ENCODE measurements at places on chromosomes 12 and 14.

- DNase-seq: no peak
These were observed 2.3 kb downstream of the EVL start for GRCh38 chr14:100067481-100067880.

DNA sequence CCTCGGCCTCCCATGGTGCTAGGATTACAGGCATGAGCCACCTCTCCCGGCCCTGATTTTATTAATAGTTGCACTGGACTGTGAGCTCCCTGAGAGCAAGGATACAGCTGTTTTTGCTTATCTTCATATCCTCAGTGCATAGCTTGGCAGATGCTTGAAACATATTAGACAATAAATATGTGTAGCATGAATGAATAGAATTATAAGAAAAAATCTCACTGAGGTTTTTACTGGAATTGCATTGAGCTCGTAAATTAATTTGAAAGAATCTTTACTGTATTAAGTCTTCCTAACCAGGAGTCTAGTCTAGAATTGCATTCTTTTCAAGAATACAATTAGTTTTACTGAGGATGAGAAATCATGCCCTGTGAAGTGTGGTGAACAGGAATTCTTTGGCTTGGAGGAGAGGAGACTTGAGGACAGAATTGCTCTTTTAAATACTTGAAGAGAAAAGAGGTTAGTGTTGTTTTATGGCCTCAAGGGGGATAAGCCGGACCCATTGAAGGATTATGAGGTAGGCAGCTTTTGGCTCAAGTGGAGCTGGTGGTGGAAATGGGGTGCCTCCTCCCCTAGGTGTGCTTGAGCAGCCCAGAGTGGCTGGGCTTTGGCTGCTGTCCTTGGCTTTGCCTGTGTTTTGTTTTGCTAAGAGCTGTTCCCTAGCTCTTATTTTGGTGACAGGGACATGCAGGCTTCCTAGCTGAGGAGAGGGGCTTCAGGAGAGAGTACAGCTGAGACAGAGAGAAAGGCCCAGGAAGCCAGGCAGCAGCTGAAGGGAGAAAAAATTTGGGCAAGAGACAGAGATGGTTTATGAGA, 34.0 kb downstream of the PLEKHD1 start:
- DNase-seq: no peak

- no peak for DNase-seq
These were observed 138.3 kb downstream of the EGLN3 start for GRCh38 chr14:33812601-33813000.

DNA sequence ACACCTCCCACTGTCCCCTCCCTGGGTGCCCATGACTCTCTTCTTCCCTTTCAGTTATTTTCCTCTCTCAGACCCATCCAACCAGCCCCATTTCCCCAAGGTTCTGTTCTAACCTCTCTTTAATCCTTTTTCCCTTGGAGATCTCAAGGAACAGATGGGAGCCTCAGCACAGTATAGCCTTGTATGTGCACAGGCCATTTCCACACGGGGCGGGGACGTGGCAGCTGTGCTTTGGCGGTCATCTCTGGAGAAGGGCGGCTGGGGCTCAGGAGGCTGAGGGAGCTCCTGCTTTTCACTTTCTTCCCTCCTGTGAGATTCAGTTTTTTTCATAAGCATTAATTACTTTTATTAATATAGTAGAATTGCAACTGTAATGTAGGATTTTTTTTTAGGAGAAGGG, 212.2 kb downstream of the ZFP36L1 start:
- DNase-seq: no peak

GRCh38 chr12:52726451-52726850, 23.1 kb upstream of the KRT77 start:
- no peak for DNase-seq

GRCh38 chr14:37622231-37622923, 26.9 kb downstream of the TTC6 start:
- no peak for DNase-seq

GRCh38 chr14:35965400-35965799, 139.3 kb downstream of the BRMS1L start:
- DNase-seq: no peak

DNA sequence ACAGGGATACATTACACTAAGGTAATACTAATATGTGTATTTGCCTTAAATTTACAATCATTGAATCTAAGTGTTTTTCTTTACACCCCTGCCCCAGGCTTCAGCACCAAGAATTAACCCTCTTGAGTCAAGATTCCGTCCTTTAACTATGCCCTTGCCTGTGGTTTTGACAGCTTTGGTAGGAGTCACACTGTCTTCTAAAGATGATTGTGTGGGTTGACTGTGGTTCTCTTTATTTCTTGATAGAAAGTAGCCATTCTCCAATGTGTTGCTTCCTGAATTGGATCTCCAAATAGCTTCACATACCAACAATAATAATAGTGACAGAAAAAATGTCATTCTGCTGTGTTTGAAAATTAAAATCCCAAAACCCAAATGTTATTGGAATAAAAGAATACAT, 3.6 kb downstream of the CLEC7A start:
- no peak for DNase-seq

GRCh38 chr14:72962829-72963312, 36.6 kb downstream of the DCAF4 start:
- DNase-seq: peak; percentile 73

DNA sequence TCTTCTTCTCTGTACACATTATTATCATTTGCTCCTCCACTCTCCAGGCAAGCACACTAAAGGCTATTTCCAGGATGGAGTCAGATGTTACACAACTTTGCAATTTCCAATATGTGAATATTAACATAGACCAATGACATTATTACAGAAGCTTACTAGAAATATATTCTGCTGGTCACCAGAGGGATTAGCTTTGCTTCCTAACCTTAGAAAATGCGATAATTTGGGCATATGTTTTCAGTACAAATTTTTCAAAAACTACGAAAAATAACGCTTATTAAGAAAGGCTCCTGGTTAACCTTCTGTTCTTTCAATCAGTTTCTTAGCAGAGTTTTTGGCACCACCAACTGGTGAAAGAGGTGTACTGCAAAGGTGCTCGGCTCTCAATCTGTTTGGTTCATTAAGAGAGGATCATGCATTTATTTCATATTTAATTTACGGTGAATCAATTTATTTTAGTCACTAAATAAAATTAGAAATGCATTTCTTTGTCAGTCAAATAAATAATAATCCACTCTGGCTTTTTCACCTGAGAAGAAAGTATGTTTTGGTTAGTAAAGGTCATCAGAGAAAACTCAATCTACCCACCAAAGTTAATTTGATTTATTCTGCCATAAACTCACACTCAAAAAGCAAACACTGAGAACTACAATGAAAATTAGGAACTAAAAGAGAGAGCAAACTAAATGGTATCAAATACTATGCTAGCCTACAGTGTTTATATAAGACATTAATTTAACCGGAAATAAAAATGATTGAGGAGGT, 39.2 kb downstream of the EFCAB11 start:
- peak; percentile 38 for DNase-seq

- DNase-seq: no peak
These were observed 678.6 kb downstream of the TMTC2 start for GRCh38 chr12:83365317-83365716.

DNA sequence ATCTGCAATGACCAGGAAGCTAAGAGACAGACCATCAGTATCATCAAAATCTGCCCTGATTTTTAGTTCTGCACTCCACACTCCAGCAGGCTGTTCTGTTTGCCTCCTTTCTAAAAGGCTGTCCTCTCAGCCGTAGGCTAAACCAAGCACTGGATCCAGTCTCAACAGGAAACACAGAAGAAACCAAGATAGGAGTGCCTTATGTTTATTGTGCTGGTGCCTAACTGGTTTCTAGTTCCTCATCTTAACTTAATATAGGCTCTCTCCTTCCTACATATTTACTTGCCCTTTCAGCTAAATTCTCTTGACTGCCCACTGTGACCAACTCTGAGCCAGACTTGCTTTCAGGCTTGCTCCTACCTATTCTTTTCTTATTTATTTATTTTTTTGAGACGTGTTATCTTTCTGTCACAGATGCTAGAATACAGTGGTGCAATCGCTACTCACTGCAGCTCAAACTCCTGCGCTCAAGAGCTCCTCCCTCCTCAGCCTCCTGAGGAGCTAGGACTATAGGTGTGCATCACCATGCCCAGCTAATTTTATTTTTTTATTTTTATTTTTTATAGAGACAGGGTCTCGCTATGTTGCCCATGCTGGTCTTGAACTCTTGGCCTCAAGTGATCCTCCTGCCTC, 30.8 kb downstream of the GALNT4 start:
- DNase-seq: no peak

DNA sequence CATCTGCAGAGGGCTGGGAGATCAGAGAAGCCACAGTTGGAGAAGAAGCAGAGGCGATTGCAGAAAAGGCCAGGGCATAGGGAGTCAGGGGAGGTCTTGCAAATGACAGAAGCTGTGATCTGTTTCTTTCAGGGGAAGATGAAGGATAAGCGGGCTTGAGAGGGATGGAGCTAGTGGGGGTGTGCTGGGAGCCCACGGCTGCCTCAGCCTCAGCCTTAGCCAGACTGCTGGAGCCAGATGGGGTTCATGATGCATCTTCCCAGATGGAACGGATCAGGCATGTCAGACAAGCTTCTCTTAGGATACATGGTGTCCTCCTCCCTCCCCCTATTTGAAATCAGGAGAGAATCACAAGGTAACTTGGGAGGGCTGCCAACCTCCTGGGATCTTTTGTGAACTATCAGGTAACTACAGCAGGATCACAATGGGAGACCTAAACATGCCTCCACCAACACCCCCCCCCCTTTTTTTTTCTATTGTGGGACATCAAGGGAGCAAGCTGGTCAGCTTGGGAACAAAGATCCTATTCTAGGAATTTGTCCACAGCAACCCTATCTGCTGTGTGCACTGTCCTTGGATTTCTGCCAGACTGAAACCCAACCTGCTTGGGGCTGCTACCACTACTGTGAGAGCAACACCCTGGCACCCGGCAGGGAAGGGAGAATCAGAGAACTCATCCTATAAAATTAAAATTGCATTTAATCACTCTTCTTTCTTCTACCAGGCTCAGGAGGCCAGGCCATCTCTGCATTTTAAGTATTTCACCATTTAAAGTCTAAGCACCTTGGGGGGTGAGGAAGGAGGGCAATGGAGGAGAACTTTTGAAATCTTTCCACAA, 10.7 kb upstream of the ATP2A2 start:
- DNase-seq: peak; percentile 73

- peak; percentile 3 for DNase-seq
These were observed 175.8 kb upstream of the PLXNC1 start for GRCh38 chr12:93972411-93973208.

DNA sequence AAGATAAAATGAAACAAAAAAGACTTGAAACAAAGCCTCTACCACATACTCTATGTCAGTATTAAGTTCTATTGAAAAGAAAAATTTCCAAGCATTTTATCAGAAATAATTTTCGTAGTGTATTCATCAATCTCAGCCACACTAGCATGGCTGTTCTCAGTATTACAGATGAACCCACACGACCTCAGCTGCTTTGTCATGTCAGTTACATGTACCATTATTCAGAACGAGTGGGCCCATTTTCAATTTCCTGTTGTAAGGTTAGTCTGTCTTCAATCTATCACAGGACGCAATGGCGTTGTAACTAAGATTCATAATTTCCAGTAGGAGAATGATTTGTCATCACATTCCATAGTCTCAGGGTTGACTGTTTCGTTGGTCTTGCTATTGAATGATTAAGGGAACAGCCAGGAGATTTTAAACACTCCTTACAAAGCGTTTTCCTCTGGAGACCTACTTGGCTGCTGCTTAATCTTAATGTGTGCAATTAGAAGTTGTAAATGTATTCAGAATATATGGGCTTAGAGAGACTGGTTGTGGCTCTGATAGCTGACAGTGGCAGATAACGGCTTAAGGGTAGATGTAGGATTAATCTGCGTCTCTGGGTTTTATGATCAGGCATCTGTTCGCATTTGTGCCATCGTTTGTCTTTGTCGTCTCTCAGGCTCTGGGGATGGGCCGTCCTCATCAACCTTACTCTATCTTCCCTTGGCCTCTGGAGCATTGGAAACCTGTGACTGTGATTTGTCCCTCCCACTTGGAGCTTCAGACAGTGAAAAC, 65.4 kb downstream of the GLT1D1 start:
- DNase-seq: no peak

DNA sequence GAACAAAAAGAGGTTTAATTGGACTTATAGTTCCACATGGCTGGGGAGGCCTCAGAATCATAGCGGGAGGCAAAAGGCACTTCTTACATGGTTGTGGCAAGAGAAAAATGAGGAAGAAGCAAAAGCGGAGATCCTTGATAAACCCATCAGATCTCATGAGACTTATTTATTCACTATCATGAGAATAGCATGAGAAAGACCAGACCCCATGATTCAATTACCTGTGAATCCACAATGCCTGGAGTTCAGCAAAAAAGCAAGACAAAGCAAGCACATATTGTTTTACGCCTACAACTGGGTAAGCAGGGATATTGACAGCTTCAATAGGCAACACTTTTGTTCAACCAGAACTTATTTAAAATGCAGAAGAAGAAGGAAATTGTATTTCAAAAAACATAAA, 218.2 kb downstream of the RPL10L start:
- DNase-seq: no peak

- DNase-seq: no peak
These were observed 81.4 kb downstream of the ATXN7L3B start for GRCh38 chr12:74619084-74619483.

DNA sequence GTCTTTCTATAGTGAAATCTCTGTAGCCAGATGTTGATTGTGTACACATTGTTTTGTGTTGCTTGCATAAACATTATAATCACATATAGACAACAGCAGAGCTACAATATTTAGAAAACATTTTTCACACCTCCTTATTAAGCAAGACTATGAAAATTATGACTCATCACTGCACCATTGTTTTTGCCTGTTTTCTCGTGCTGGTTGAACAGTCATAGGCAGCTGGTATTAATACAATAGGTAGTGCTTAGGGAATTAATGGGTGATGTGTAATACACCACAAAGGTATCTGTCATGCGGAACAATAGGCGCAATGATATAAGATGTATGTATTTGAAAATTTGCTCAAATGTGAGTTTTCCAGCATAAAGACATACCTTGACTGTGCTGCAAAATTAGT, 449.3 kb downstream of the FOXG1 start:
- no peak for DNase-seq

DNA sequence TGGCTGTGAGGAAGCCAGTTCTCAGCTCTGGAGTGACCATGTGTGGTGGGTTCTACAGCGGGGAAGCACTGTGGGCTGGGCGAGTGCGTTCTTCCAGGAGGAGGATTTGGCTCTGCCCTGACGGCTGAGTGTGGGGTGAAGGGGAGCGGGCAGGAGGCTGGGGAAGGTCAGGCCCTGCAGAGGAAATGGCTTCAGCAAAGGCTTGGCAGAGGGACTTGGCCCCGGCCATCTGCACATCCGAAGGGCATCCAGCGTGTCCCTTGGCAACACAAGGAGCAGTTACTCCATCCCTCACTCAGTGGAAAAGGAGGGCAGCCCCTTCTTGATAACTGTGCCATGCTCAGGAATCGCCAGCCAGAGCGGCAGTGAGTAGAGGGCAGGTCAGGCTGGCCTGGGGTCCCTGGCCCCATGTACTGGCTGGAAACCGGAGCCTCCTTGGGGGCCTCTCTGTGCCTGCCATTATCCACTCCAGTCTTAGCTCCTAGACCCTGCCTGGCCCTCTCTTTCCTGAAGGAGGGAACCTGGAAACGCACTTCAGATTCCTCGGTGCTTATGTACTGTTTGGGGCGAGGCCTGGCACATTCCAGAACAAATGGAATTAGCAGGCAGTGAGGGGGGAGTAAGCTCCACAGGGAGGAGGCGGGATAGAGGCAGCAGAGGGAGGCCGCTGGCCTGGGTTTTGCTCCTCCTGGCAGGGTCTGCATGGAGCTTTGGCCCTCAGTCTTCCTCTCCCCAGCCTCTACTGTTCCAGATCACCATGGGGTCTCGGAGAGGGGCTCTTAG, 133.6 kb upstream of the NCOR2 start:
- DNase-seq: peak; percentile 79
